Right ventricle myocardium inferior (tissue), 1 donor: ENCODE measurements at places on chromosomes 12 and 14. TPM values are rescaled to one million over a fixed set of nuclear protein-coding genes. Genes with fewer than 3 reads are reported as not detected.

The HNF1A gene
- not detected for total RNA-seq

The EIF2S3B gene
- 0.62 TPM for total RNA-seq

The GPRC5A gene
- total RNA-seq: 1.7 TPM

The CLEC4D gene
- total RNA-seq: 0.11 TPM

The ZNF385A gene
- total RNA-seq: 11.6 TPM

The KRT74 gene
- total RNA-seq: not detected

The CPNE6 gene
- total RNA-seq: not detected

The PTCSC3 gene
- not detected for total RNA-seq

The GPR68 gene
- 0.16 TPM for total RNA-seq

The HOXC10 gene
- total RNA-seq: not detected

The CTSG gene
- total RNA-seq: 2.6 TPM

DNA sequence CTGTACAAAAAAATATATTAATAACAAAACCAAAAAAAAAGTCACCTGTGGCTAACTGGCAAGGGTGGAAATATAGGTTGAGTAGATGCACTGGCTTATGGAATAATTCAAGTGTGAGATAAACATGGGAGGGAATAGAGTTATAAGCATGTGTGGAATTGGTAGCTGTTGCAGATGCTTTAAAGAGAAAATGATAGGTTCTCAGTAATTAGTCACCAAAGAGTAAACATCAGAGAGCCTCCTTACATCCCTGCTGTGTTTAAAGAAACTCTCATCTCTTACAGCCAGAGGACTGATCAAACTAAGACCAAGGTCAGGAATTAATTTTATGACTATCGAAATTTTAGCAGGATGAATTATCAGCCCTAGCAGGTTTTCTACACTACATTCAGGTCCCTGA, 70.5 kb downstream of the EGLN3 start:
- no peak for DNase-seq

GRCh38 chr12:114248527-114248926, 157.4 kb downstream of the TBX5 start:
- DNase-seq: no peak

DNA sequence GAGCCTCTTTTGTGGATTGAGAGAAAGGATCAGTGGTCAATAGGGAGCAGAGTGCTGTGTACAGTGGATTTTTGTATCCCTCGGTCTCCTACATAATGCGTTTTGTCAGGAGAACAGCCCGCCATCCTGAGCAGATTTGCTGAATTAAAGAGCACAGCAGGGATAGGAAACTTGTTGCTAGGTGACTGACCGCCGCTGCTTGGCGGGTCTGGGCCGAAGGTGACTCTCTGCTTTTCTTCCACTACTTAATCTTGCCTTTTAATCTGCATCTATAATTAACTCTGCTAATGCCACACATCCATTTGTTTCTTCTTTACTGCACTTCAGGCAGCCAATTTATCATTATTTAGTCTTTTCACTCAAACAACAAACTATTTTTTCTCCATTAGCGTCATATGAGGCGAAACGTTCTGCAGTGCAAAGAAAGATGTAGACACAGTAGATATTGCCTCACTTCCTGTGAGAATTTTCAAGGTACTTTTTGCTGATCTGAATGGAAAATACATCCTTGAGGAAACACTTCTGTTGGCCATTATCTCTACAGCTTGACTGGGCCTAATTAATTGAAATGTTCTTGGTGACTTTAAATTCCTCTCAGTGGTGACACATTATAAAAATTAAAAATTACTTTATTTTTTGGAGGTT, 108.0 kb downstream of the PPM1A start:
- no peak for DNase-seq

- DNase-seq: no peak
These were observed 79.2 kb downstream of the B4GALNT3 start for GRCh38 chr12:538731-539539.

GRCh38 chr12:25830456-25830855, 128.0 kb upstream of the RASSF8 start:
- no peak for DNase-seq

DNA sequence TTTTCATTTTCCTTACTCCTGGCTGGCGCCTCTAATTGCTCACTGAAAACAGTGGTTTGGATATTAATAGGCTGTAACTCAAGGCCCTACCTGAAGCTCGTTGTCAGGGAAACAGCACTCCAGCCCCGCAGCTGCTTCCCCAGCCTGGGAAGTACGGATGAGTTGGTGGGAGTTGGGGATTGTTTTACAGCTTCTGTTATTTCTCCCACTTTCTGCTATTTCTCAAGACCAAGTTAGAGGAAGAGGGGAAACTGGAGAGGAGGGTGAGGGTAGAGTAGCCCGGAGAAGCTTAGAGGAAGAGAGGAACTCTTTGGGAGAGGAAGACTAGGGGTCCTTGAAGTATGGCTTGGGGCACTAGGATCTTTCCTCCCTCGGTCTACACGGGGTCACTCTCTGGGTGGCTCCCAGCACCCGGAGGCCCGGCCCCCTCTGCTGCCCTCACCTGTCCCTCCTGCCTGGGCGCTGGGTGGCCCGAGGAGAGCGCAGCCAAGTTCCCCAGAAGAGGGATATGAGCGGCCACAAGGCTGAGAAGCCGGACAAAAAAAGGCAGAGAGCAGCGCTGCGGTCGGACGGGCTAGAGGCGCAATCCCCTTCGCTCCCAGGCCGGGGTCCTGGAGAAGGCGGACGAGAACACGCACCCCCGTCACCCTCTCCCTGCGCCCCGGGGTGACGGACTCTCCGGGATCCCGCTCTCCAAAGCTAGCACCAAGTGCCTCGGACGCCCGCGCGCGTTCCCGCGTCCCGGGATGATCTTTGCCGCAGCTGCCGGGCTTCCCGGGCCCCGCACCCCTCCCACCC, 671 bp downstream of the SPTB start:
- peak; percentile 60 for DNase-seq

GRCh38 chr14:98725191-98725590, 546.8 kb downstream of the BCL11B start:
- DNase-seq: no peak

DNA sequence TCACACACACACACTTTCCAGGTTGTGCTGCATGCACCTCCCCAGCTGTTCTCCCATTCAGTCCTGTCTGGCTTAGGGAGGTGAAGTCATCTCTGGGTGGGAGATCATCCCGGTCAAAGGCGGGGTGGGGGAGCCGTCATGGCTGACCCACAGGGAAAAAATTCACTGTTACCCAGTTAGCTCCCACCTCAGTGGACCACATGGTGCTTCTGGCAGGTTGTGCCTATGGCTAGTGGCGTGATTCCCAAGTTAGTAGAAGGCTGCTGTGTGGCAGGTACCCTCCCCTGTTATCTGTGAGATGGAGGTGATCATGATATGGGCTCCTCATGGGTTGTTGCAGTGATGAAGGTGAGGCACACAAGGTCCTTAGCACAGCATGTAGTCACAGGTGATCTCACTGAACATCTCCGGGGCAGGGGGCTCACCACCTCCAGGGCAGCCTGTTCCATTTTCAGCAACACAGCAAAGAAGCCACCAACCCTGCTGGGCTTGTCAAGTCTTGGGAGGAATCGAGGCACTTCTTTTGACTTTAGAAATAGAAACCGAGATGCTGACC, 154.9 kb upstream of the CCND2 start:
- no peak for DNase-seq

- DNase-seq: no peak
These were observed 98.3 kb downstream of the INSM2 start for GRCh38 chr14:35632271-35632670.

DNA sequence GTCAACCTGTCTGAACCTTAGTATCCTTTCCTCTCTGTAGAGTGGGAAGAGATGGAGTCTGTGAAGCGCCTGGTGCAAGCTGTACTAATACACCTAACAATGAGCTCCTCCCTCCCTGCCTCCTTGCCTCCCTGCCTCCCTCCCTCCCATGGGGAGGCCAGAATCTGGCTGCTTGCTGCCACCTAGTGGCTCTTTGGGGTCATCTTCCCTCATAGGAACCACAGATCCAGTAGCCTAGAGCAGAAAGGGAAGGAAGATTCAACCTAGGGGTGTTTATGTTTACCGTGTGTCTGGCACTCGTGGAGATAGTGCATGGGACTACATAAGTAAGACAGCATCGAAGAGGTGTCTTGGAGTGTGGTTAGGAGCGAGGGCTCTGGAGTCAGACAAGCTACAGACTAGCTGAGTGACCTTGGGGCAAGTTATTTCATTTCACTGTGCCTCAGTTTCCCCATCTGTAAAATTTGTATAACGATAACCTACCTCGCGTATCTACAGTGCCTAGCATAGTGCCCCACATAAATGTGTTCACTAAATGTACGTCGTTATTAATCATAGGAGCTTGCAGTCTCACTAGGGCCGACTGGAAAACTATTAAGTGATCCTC, 35.5 kb upstream of the TSPAN9 start:
- DNase-seq: peak; percentile 77

- DNase-seq: no peak
These were observed 18.8 kb downstream of the TNFAIP2 start for GRCh38 chr14:103142026-103142425.

- no peak for DNase-seq
These were observed 397.1 kb downstream of the SOX5 start for GRCh38 chr12:23552417-23552816.

DNA sequence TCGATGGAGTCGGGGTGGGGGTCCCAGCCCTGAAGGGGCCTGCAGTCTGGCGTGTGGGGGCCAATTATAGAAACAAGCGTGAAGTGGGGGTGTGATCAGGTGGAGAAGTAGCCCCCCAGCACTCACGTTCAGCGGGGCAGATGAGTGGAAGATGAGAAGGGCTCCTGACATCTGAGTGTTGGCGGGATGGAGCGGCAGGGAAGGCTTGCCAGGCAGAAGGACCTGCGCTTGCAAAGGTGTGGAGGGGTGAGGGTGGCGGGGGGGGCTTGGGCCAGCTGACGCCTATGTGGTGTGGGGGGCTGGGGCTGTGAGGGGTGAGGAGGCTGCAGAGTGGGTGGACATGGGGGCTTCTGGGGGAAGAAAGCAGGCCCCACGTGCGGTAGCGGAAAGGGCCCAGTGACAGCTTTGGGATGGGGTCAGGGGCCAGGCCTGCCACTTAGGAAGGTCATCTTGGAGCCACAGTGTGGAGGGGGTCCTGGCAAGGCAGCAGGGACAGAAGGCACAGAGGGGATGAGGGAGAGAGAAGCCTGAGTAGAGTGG, 22.2 kb upstream of the BEGAIN start:
- peak; percentile 39 for DNase-seq

GRCh38 chr14:69895109-69895508, 15.9 kb downstream of the SMOC1 start:
- no peak for DNase-seq

DNA sequence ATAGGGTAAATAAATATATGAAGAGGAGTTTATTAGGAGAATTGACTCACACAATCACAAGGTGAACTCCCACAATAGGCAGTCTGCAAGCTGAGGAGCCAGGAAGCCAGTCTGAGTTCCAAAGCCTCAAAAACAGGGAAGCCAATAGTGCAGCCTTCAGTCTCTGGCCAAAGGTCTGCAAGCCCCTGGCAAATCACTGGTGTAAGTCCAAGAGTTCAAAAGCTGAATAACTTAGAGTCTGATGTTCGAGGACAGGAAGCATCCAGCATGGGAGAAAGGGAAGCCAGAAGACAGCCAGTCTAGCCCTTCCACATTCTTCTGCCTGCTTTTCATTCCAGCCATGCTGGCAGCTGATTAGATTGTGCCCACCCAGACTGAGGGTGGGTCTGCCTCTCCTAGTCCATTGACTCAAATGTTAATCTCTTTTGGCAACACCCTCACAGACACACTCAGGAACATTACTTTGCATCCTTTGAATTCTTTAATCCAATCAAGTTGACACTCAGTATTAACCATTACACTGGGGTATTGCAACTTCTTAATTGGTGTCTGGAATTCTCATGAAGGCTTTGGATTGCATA, 736.5 kb upstream of the LMO3 start:
- no peak for DNase-seq

- DNase-seq: no peak
These were observed 28.4 kb upstream of the A2M start for GRCh38 chr12:9143929-9144729.

- no peak for DNase-seq
These were observed 2.3 kb upstream of the M6PR start for GRCh38 chr12:8951744-8952143.

- no peak for DNase-seq
These were observed 6.3 kb upstream of the HEATR5A start for GRCh38 chr14:31426663-31427062.

GRCh38 chr12:77610446-77610845, 220.2 kb upstream of the NAV3 start:
- DNase-seq: no peak
